ENCODE measurements at places on chromosomes 1 and 21. TPM values are rescaled to one million over a fixed set of nuclear protein-coding genes. Genes with fewer than 3 reads are reported as not detected.

The CDCA8 gene
- 0.87 TPM for total RNA-seq

The CYP4A22 gene
- 0.15 TPM for total RNA-seq

The ESPN gene
- total RNA-seq = not detected

The LIN28A gene
- total RNA-seq = not detected

The ADIPOR1 gene
- total RNA-seq = 43.6 TPM

The FCRL6 gene
- total RNA-seq = not detected

The CYP4Z1 gene
- total RNA-seq = 0.10 TPM

The AMY2B gene
- 6.4 TPM for total RNA-seq

The OR2L13 gene
- total RNA-seq = not detected

The RGS16 gene
- 0.10 TPM for total RNA-seq

The MAGI3 gene
- 5.0 TPM for total RNA-seq

The SPRR1A gene
- not detected for total RNA-seq

The NR5A2 gene
- 0.25 TPM for total RNA-seq

The TUT4 gene
- total RNA-seq = 14.5 TPM

The THEM5 gene
- total RNA-seq = not detected

The ANGPTL1 gene
- 34.1 TPM for total RNA-seq

The TMCO1 gene
- 57.1 TPM for total RNA-seq

The SERINC2 gene
- total RNA-seq = 0.68 TPM

The CFAP45 gene
- not detected for total RNA-seq

The NR1I3 gene
- not detected for total RNA-seq

The TENT5C gene
- total RNA-seq = 0.62 TPM

The AUNIP gene
- 0.20 TPM for total RNA-seq

The NBPF4 gene
- total RNA-seq = not detected

The SPATA6 gene
- 15.3 TPM for total RNA-seq

The CD1B gene
- not detected for total RNA-seq

The FCRL5 gene
- total RNA-seq = not detected

The KLHDC8A gene
- total RNA-seq = 2.9 TPM

The TMEM269 gene
- total RNA-seq = not detected

The CGN gene
- not detected for total RNA-seq
